Stimulated activated CD4-positive, alpha-beta T cell treated with anti-CD3 and anti-CD28 coated beads, Interleukin-1b, Interleukin-23, amount 100 ng/mL, for 48 hours (primary cell): ENCODE measurements at places on chromosomes 2 and 18.
A peak's percentile ranks its signal among the peaks of the same experiment; 100 is the strongest.

- no peak for DNase-seq
These were observed 144.4 kb downstream of the MBP start for GRCh38 chr18:76988031-76988826.

DNA sequence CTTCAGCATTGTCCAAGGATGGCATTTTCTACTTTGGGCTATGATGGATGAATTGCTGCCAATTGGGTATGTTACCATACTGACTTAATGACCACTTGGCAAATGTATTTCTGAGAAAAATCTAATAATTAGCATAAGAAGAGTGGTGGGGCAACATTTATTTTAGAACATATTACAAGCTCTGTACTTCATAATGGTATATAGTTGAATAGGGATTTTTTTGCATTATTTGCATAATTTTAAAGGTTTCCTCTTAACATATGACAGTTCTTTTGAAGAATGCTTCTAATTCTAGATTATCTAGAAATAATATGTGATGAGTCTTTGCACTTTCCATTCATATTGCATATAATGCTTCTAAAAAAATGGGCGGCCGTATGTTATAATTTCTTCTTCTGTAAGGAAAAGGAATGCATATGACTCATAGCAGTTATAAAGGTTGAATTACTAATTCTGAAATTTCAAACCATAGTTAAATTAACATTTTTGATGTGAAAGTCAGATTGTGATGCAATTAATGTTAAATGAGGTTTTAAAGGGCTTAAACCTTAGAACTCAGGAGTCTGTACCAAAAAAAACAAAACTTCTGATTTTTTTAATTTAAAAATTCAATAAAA is 1652.3 kb upstream of the SLC39A10 start:
- DNase-seq: no peak

- DNase-seq: no peak
These were observed 138.7 kb downstream of the WDR7 start for GRCh38 chr18:56789889-56790180.

- DNase-seq: peak; percentile 95
These were observed 704 bp upstream of the ODC1 start for GRCh38 chr2:10448576-10449485.

DNA sequence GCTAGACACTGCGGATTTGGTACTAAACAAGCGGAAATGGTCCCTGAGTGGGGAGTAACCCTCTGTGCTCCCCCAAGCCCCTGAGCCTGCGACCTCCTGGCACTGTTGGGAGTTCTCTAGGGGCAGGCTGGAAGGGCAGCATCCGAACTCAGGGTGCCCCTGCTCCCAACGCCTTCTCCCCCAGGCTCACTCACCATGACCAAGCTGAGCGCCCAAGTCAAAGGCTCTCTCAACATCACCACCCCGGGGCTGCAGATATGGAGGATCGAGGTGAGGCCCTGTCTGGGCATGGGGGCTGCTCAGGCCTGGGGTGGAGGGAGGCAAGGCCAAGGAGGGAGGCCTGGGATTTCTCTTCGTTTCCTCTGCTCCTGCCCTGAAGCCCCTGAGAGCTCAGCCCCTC is 4.7 kb downstream of the VIL1 start:
- no peak for DNase-seq

DNA sequence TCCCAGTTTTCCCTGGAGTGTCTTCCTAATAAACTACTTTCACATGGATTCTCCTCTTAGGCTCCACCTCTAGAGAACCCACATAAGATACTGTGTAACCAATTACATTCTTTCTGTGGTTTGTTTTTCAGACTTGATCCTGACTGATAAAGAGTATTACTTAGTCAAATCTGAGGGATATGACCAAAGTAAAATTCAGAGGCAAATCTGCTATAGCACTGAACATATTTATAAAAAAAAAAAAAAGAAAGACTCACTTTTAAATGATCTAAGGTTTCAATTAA is 13.9 kb downstream of the CKAP2L start:
- no peak for DNase-seq

DNA sequence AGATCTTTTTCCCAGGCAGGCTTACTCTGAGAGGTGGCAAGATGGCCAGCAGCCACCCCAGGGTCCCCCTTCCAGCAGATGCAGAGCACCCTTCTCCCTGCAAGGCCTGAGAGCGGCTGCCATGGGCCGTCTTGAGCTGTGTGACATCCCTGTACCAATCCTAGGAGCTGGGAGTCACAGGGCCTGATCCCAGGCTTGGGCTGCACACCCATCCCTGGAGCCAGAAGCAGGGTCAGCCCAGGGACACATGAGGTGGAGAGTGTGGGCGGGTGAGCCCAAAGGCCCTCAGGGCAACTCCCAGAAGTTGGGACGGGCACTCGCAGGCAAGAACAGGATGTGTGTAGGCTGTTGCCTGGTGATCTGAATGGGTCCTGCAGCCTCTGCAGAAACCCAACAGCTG is 40.5 kb downstream of the CROCC2 start:
- DNase-seq: no peak

DNA sequence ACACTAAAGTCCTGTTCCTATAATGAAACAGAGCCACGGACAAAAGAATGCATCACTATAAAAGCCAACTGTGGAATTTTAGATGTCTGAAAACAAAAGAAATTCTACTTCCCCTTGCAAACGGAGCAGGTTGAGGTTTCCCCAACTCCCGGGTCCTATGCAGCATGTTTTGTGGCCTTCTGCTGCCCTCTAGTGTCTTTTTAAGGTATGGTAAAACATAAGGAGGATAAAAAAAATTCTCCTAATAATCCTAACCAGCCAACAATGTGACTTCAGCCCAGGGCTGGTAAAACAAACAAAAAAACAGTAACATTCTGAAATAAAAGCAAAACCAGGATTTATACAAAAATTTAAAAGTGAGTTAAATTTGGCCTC is 539.5 kb downstream of the NRXN1 start:
- no peak for DNase-seq
